ENCODE measurements at places on chromosomes 5 and 9. TPM values are rescaled to one million over a fixed set of nuclear protein-coding genes. Genes with fewer than 3 reads are reported as not detected.

DNA sequence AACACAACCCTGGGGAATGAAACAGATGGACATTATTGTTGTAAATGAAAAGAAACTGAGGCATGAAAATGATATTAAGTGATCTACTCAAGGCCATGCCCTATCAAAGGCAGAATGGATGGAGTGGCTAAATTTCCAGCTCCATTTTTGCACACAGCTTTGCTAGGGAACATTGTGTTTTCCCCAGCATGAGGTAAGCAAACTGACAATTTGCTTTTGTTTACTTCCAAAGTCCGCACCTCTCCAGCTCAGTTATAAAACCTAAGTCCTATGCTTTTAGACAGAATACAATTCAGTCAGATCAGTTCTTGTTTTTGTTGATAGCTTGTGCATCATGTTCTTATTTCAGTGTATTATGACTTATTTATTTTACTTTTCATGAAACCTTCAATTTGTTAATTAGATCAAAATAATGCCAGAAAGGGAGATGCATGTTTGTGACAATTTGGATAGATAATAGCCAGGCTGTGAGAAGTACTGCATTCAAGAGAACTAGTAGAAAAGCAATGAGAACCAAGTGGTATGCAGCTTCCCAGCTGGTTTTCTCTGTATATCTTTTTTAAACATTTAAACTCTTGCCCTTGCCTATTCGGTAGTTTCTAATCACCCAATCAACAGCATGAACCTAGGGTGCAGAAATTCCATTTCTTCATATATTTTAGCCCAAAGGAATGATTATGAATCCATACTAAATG is 380.8 kb downstream of the SPATA31D1 start:
- DNase-seq: no peak

CCL27 gene
- total RNA-seq: not detected

DAB2 gene
- total RNA-seq: 80.1 TPM

DNA sequence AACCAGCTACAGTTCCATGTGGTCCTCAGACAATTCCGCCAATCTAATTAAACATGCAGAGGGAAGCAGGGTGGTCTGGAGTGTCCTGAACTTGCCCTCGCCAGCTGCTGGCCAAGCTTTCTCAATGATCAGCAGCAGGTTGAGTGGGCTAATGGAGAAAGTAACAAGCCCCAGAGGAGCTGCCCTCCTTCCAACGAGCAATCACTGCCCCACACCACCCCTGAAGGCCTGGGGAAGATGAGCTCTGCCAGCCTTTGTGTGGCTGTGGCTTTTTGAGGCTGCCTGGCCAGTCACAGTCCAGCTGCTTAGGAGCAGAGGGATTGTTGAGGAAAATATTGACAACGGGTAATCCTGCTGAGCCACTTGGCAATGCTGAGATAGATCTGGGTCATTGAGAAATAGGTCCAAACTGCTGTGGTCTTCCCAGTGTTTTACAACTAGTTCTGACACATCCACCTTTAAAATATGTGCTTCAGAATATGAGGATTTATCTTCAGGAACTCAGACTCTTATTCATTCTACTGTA is 107.3 kb downstream of the CD180 start:
- no peak for DNase-seq

GRCh38 chr9:22650946-22651345 is 204.3 kb downstream of the DMRTA1 start:
- no peak for DNase-seq

Measured in uterus (tissue), 4 donors.